Bladder microvascular endothelial cell (primary cell): ENCODE measurements at places on chromosomes 1 and 21. TPM values are rescaled to one million over a fixed set of nuclear protein-coding genes. Genes with fewer than 3 reads are reported as not detected.

NBPF3 gene
- 1.6 and 4.4 TPM in 2 replicates for total RNA-seq

KRTAP19-3 gene
- not detected in 2 replicates for total RNA-seq

GUCA2B gene
- total RNA-seq: not detected in 2 replicates

VASH2 gene
- 0.31 TPM in 1 of 2 replicates, not detected in the other for total RNA-seq

CYP4Z1 gene
- total RNA-seq: 0.19 TPM in 1 of 2 replicates, not detected in the other

SMIM12 gene
- total RNA-seq: 30.1 and 67.7 TPM in 2 replicates

APOBEC4 gene
- total RNA-seq: not detected in 2 replicates

TACSTD2 gene
- 16.5 and 33.0 TPM in 2 replicates for total RNA-seq

LAMC2 gene
- 19.4 and 71.0 TPM in 2 replicates for total RNA-seq

RBP7 gene
- total RNA-seq: 0.31 and 0.81 TPM in 2 replicates

NLRP3 gene
- under 0.01 and 0.31 TPM in 2 replicates for total RNA-seq

EXO1 gene
- 7.6 and 9.4 TPM in 2 replicates for total RNA-seq

ANP32E gene
- 19.4 and 26.1 TPM in 2 replicates for total RNA-seq

OLFML3 gene
- 1.6 and 18.5 TPM in 2 replicates for total RNA-seq

CFHR5 gene
- total RNA-seq: not detected in 2 replicates

CADM3 gene
- total RNA-seq: under 0.01 and 0.06 TPM in 2 replicates

GRIK3 gene
- total RNA-seq: not detected in 2 replicates

MTX1 gene
- 30.3 and 31.6 TPM in 2 replicates for total RNA-seq

CFAP107 gene
- total RNA-seq: not detected in 2 replicates

CRP gene
- total RNA-seq: not detected in 2 replicates

MAP3K21 gene
- total RNA-seq: 0.16 and 2.3 TPM in 2 replicates
